Left kidney (tissue), 8 donors: ENCODE measurements at places on chromosomes 12 and 14. TPM values are rescaled to one million over a fixed set of nuclear protein-coding genes. Genes with fewer than 3 reads are reported as not detected.

The TUBA1A gene
- 433 TPM for polyA plus RNA-seq

The C3AR1 gene
- 3.6 TPM for polyA plus RNA-seq

The TBC1D30 gene
- 5.1 TPM for polyA plus RNA-seq

The OLR1 gene
- polyA plus RNA-seq = 1.3 TPM

The SOAT2 gene
- 1.6 TPM for polyA plus RNA-seq
